Astrocyte of the spinal cord (primary cell): ENCODE measurements at places on chromosomes 7 and 10.

DNA sequence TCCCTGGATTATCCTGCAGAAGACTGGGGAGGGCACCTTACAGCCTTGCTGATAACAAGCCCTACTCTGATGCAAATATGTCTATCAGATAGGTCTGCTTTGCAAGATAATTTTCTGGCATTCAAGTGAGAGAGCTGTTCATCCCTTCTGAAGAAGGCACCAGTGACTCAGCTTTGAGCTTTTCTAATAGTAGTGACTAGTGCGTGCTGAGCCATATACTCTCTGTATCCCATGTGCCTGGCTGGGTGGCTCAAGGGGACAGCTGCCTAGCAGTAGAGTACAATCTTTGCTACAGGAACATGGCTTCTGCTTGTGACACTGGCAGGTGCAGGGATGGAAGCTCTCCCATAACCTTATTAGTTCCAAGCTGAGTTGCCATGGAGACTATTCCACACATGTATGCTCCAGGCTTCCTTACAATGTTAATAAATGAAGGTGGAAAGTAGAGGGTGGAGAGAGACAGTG lies 35.0 kb upstream of the ABCB4 start:
- no peak for DNase-seq

DNA sequence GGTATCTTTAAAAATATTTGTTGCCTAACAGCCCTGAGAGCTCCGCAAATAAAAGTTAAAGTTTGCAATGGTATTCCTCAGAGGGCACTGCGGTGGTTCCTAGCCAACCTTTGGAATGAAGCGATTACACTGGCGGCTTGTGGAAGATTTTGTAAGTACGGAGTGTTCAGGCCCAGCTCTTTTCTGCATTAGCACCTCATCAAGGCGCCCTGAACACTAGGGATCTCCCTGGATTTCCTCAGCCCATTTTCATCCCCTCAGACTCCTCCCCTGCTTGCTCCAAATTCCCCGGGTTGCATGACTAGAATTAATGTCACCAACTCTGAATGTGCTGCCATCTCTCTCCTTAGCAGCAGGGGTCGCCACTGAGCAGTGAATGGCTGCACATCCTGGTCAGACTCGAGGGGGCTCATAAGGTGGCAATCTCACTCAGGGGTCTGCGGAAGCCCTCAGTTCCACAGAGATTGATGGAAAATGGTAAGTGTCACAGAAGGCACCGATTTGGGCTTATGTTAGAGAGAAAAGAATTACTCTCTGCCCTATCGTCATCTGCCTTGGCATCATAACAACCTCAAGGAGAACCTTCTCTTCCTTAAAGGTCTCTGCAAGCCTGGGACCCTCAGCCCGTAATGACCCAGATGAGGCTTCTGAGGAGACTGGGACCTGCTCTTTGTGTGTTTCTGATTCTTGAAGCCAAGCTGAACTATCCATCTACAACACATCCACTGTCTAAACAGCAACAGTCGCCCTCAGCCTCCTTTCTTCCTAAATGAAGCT lies 262.8 kb upstream of the AOAH start:
- peak; percentile 46 for DNase-seq

GRCh38 chr7:128417071-128417470 lies 7.3 kb upstream of the IMPDH1 start:
- DNase-seq = no peak

DNA sequence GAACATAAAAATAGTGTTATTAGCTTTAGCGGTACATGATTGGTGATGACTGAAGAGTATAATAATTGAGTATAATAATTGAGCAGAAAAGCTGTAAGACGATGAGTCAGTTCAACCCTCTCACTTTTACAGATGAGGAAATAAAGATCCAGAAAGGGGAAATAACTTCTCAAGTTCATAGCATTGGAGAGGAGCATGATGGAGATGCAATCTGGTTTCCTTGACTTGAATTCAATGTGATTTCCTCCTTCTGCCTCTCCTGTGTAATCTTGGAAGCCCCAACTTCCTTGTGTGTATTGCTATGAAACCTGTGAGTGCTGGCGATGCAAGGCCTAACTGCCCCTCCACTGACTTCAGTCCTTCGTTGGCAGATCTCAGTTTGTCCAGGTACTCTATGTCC lies 265.1 kb downstream of the LRMDA start:
- DNase-seq = no peak

GRCh38 chr7:151249034-151249731 lies 689 bp upstream of the SMARCD3 start:
- peak; percentile 63 for DNase-seq

GRCh38 chr7:14931511-14932215 lies 29.1 kb upstream of the DGKB start:
- no peak for DNase-seq
